Central memory CD8-positive, alpha-beta T cell (primary cell): ENCODE measurements at places on chromosomes 3 and 15.

- no peak for DNase-seq
Observed at GRCh38 chr3:184315543-184315867, 1.1 kb downstream of the EIF4G1 start.

GRCh38 chr3:71484047-71484446 lies 99.5 kb downstream of the FOXP1 start:
- DNase-seq = no peak

GRCh38 chr3:13835246-13835645 lies 44.6 kb downstream of the WNT7A start:
- DNase-seq = no peak

DNA sequence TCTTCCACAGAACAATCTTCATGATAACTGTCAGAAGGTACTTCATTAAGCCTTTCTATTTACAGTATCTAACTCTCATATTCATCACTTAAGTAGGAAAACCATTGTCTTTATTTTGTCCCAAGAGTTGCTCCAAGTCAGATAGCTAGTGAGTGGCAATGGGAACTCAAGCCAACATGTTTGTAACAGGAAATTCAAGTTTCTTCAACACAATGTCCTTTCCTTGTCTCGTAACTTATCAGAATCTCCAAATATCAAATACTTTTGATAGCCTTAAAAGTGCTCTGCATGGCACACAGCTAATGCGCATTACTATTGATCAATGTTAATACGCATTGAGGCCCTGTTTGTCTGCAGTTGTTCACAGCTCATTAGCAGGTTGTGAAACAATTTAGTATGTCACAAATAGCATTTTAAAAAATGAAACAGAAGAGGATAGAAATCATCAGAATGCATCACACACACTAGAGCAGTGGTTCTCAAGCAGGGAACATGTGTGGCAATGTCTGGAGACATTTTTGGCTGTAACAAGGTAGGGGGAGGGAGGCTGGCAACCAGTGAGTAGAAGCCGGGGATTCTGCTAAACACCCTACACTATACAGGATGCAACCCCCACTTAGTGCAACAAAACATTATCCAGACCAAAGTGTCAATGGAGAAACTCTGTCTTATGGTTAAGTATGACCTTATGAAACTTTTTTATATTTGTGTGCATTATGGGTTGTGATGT lies 27.5 kb downstream of the BTLA start:
- DNase-seq = no peak

DNA sequence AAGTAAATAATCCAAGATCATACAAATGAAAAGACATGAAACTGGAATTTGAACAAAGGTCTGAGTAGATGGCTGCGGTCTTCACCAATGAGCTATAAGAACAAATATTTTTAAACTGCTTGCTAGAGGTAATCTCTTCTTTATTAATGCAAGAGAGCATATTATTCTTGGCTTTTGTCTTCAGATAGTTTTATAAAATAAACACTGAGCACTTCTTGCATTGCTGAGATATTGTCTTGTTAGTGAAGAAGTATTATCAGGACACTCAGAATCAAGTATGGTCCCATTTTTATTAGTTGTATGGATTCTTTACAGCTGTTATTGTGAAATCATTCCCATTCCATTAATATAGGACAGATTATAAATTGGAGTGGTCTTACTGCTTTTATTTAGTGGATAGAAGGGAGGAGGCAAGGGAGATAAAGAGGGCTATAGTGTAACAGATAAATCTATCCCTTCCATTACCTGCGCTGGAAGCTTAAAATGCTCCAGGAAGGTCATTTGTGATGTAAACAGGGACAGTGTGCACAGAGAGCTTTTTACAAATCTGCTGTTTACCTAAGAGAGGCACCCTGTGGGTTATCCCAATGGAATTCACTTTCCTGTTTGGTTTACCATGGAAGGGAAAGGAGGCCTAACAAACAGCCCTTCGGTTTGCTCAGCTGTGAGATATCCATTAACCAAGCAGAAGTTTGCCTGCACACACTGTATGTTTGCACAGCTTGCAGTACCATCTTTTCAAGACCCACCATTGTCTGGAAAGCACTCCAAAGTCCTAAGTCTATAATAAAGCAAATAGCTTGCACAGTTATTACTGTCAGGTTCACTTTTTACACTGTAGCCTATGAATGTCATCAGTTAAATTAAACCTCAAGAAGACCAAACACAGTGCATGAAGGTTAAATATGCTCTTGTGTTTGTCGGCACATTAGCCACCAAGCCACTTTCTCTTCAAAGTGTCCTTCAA lies 347.7 kb upstream of the TGFBR2 start:
- DNase-seq = no peak

GRCh38 chr3:122416966-122417365 lies 1.1 kb upstream of the WDR5B start:
- DNase-seq = no peak

- DNase-seq = no peak
Observed at GRCh38 chr3:131962982-131963381, 71.8 kb downstream of the CPNE4 start.

DNA sequence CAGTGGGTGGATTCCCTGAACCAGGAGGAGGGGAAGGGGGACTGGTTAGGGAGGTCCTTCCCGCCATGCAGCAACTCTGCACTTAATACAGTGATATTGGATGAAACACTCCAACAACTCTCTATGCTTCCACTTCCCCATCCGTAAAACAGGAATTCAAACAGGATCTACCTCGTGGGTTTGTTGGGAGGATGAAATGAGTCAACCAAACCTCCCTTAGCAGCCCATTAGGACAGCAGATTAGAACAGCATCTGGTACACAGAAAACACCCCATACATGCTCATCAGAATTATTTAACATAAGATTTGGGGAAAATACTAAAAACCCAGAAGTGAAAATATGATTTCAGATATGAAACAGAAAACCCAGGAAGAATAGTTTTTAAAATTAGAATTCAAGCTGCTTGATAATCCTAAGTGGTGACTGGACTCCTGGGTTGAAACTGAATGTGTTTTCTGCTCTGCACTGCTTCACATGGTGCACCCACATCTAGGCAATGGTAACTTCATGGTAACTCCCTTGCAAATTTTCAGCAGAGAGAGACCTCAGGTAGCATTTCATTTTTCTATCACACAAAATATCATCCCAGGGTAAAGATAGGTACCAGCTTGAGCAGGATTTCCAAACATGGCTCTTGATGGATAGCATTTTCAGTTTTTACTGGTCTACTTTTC lies 326.8 kb upstream of the FRG2C start:
- no peak for DNase-seq

DNA sequence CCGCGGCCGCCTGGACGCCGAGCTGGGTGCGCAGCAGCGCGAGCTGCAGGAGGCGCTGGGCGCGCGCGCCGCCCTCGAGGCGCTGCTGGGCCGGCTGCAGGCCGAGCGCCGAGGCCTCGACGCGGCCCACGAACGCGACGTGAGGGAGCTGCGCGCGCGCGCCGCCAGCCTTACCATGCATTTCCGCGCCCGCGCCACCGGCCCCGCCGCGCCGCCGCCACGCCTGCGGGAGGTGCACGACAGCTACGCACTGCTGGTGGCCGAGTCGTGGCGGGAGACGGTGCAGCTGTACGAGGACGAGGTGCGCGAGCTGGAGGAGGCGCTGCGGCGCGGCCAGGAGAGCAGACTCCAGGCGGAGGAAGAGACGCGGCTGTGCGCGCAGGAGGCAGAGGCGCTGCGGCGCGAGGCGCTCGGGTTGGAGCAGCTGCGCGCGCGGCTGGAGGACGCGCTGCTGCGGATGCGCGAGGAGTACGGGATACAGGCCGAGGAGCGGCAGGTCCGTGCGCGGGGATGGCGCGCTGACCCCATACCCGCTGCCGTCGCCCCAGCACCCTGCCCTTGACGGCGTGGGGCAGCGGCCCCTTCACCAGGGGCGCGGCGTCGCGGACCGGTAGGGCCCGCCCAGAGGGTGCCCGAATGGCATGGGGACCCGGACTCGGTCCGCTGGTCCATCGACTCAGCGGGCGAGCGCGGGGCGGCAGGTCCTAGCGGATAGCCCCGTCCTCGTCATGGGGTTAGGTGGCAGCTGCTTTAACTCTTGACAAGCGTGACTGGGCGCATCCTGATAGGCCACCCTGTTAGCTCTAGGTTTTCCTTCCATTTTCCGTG lies 848 bp downstream of the SYNM start:
- DNase-seq = peak; percentile 19

DNA sequence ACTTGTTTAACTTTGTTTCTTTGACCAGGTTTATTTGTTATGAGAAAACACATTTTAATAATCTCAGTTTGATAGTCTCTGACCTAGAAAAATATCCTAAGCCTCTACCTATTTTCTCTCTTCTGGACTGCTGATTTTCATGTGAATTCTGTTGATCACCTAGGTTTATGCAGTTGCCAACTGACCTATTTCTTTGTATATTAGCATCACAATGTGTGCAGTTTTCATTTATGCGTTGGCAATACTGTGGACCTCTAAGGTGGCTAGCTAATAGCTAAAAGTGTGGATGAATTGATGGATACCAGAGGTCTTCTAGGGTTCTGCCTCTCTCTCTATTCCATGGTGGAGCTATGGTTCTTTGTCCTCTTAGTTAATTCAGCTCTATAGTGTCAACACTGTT lies 72.1 kb downstream of the LRRC49 start:
- DNase-seq = no peak

- no peak for DNase-seq
Observed at GRCh38 chr3:14218355-14218754, 39.7 kb downstream of the LSM3 start.

DNA sequence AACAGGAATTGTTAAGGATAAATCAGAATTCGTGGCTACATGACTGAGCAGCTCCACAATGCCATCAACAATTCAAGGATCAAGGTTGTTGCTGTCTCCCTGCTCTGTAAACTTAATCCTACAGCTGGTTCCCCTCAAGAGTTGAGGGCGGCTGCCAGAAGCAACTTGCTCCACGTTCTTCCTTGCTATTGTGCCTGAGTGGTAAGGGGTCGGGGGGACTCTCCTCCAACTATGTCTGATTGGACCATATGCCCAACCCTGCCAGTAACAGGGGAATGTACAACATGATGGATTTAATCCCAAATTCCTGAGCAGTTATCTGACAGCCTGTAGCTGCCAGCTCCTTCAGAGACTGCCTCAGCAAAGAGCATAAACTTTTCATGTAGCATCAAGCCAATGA lies 37.9 kb upstream of the MECOM start:
- no peak for DNase-seq

GRCh38 chr3:9600597-9600996 lies 47.0 kb upstream of the LHFPL4 start:
- DNase-seq = no peak

DNA sequence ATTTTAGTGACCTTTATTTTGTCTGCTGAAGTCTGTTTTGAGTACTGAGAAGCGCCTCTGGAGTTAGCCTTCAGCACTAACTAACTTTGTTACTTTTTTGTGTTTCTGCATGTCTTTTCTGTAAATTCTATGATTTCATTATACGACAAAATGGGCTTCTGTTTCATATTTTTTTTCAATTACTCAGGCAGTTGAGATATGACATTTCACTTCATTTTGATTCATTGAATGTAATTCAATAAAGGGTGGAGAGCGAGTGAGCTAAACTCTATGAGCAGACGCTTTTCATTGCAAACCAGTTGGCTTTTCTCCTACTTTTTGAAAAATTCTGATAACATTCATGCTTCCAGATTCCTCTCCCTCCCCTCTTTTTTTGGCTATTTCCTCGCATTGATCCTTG lies 84.4 kb upstream of the KCNH8 start:
- DNase-seq = no peak

GRCh38 chr3:13107661-13108060 lies 34.4 kb upstream of the IQSEC1 start:
- no peak for DNase-seq

DNA sequence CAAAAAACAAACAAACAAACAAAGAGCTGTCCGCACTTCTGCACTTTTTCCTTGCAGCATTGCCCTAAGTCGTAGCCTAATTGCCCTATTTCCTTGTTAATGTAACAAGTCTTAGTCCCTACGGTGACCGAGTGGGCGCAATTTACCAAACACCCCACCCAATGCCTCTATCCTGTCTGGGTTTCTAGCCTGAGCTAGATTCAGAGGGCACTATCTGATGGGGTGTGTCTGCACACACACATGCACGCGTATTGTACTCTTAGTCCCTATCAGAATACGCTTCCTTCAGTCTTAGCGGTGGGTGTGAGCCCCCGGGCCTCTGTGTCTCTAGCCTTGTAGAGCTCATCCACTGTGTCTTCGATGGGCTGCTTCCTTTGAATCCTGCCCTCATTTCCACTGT lies 125.9 kb upstream of the DLG1 start:
- DNase-seq = no peak

DNA sequence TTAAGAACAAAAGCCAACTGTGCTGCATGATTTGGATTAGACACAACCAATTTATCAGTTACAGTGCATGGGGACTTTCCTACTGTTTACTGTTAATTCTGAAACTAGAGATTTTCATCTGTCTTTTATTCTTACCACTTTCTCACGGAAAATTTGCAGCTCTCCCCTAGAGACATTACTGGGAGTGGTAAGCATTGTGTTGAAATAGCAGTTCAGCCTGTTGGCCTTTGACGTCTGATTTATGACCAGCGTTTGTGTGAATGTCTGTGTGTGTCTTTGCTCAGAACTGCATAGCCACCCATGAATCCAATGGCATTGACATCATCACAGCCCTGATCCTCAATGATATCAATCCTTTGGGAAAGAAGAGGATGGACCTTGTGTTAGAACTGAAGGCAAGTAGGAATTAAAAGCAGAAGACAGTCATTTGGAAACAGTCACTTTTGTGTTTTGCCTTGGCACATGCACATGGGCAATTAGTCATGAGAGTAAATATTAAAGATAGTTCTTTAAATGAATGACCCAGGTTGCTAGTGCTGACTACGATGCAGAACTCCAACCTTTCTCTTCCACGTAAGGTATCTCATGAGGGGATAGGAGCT lies 202.2 kb upstream of the BHLHE40 start:
- DNase-seq = no peak

GRCh38 chr3:157393113-157393512 lies 43.5 kb upstream of the PTX3 start:
- DNase-seq = no peak

DNA sequence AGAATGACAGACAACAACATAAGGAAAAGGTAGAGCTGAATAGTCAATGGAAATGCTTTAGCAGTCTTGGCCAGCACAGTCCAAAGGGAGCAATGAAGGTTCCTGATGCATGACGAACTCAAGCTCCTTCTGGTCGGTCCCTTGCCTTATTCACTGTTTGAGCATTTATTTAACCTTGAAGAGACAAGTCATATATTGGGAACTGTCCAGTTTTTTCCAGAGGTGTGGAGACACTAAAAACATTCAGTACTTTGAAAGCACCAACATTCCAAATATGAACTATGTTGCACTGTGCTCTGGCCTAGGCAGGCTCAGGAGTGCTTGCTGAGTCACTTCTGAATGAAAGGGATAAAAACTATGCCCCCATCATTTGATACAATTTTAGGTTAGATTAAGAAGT lies 384.8 kb downstream of the MECOM start:
- no peak for DNase-seq

DNA sequence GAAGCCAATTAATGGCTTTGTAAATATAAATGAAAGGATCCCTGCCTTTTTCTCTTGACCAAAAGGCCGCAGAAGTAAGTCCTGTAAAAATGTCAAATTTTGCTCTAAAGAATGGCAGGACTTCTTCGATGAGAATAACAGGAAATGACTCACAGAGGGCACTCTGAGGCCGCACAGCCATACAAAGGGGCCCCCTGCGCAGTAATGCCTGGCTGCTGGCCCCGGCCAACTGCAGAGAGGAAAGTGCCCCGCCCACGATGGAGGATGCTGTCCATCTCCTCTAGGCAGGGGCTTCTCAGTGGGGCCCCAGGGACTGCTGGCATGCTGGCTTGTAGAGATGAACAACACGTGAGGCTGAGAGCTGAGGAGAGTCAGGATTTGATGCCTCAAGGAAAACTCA lies 18.1 kb upstream of the SCN10A start:
- DNase-seq = no peak

GRCh38 chr3:112038863-112039262 lies 4.3 kb downstream of the TMPRSS7 start:
- no peak for DNase-seq
